ENCODE measurements at places on chromosomes 16 and 17.

- DNase-seq = no peak
These were observed 49.1 kb upstream of the IL34 start for GRCh38 chr16:70597135-70597835.

DNA sequence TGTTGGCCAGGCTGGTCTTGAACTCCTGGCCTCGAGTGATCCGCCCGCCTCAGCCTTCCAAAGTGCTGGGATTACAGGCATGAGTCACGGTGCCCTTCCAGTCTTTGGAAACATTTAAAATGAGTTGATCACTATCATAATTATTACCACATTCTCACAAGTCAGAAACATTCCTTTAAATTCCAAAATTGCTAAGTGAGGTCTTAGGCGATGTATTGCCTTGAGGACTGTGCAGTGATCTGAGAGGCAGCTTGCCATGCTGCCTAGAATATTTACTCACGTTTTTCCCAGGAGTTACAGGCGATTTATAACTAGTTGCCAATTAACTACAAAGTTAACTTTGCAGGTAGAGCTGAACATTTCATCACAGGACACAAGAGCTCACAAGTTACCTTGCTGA lies 5.7 kb upstream of the ATXN1L start:
- no peak for DNase-seq

DNA sequence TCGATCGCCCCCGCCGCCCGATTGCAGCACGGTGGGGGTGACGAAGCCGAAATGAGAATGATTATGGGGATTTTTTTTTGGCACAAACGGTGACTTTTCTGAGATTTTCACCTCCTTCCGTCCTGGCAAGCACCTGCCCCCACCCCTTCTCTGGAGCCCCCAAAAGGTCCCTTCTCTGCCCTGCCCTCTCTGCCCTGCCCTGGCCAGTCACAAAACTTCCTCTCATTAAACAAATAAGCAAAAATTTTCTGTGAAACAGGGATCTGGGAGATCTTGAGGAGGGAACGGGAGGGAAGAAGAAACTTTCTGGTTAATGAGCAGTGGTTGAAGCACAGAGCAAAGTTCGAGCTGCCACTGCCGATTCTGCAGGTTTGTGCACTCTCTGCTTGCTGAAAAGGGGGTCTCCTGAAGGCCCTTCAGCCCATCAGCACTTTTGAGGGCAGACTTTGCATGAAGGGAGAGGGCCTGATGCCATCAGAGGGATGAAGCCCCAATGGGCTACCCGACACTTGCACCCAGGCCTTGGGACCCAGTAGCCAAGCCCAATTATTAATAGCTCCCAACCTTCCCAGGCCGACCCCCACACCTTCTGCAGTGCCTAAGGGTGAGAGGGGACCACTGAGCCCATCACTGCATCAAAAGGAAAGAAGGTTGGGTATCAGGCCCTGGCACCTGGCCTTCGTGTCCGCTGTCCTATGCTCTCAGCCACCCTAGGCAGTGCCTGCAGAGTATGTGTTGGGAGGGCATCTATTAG lies 1.0 kb upstream of the HOXB8 start:
- DNase-seq = no peak

DNA sequence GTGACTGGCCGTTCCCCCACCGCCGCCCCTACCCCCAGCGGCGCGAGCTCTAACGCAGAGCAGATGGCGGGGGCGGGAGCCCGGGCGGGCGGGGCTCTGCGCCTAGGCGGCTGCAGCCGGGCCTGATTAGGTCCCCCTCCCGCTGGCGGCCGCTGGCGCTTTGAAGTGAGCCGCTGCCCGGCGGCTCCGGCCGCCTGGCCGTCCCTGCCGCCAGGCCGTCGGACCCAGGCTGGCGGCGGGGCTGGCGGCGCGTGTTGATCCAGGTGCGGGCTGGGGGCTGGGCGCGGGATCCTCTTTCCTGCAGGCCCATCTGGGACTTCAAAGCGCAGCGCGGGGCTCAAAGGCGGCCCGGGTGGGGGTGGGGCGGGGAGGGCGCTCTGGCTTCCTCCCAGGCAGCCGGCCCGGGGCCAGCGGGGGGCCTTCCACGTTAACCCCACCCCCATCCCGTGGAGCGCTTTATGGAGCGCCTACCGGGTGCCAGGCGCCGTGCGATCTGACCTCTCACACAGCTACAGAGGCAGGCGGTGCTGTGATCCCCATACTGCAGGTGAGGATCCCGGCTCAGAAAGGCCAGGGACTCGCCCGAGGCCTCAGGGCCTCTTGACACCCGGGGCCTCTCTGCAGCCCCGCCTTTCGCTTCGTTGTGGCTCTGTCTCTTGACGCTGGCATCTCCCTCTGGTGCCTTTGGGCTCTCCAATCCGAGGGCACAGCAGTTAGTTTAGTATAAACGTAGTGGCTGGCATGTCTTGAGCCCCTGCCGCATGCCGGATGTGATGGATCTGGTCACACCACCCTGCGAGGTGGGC lies 80.0 kb upstream of the NKD1 start:
- DNase-seq = peak; percentile 77

DNA sequence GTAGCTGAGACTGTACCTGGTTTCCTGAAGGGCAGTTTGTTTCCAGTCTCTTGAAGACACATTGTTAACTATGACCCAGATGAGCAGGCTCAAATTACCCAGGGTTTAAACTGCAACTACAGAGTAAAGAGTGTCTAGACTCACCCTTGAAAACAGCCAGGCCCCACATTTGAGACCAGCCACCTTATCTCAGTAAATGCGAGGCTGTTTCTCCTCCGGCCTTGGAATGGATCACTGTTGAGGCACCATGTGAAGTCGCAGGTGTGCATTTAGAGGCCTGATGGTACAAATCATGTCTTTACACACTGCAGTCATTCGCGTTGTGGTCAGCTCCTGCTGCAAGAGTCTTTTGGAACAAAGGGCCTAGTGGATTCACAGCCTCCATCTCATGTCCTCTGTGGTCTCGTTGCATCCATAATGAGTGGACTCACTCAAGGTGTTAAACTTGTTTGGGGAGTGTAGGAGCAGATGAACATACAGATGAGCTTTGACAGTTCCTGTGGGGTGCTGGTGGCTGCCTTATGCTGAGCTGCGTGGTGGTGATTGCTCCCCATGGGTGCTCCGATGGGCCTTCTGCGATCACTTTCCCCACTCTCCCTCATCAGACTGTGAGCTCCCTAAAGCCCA lies 18.5 kb upstream of the N4BP1 start:
- no peak for DNase-seq

- DNase-seq = no peak
These were observed at the start of gene MMD for GRCh38 chr17:55421179-55421934. Gene MMD, minus strand, starts transcription at chr17:55421835. Its CDS starts 140 bp downstream, at chr17:55421695.

- DNase-seq = peak; percentile 46
These were observed 7.0 kb downstream of the MT2A start for GRCh38 chr16:56615353-56615752.

- no peak for DNase-seq
These were observed 2142.7 kb downstream of the TP53TG3F start for GRCh38 chr16:35602116-35602515.

- no peak for DNase-seq
These were observed 10.6 kb downstream of the RSPRY1 start for GRCh38 chr16:57196753-57197152.

DNA sequence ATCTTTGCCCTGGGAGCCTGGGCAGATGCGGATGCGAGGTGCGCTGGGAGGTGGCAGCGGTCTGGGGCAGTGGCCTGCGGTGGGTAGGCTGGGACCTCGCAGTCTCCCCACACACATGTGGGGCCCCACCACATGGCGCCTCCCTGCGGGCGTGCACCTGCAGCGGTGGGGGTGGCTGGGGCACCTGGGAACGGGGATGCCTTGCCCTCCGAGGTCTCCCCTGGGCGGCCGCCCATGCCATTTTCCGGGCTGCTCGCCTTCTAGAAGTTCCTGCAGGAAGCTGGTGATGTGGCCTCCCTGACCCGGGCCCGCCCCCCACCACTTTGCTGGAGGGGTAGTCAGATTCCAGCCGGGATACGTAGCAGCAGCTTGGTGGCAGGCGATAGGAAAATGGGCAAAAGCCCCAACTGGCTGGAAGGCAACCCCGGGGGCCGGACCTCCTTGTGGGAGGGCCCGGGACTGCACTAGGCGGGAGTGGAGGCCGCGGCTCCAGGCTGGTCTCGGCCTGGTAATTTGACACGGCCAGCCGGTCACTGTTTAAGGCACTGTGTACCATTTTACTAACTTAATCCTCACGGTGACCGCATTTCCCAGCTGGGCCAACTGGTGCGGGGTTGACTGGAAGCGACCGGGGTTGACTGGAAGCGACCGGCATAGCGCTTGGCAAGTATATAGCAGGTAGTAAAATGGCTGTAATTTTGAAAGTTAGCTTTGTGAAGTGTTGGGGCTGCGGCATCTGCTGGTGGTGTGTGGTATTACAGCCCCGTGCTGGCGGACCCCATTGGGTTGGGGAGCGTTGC lies 38.5 kb downstream of the IGF2BP1 start:
- peak; percentile 67 for DNase-seq

GRCh38 chr16:6066652-6067051 lies 969.1 kb upstream of the EEF2KMT start:
- DNase-seq = no peak

DNA sequence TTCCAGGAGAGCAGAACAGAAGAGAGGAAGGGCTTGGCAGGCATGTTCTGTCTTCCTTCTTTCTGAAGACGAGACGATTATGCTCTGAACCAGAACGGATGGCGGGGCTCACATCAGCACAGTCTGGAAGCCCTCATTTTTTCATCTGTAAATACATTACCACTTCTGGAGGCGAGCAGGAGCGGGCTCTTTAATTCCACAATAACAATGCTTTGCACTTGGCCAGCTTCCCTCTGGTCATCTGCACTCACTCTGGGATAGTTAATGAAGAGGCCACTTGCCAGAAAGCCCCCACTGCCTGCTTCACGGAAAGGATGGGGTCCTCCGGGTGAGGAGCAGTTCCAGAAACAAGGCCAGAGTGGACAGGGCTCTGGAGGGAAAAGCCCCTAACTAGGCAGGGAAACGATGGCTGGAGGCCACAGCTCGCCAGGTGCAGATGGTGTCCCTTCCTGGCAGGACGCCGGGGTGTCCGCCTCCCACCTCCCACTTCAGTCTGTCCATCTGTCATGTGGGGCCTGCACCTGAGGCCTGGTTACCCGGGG lies 13.1 kb upstream of the BCAR1 start:
- DNase-seq = peak; percentile 41

GRCh38 chr17:50943575-50943933 lies 77.4 kb upstream of the TOB1 start:
- no peak for DNase-seq

- DNase-seq = no peak
These were observed 3.7 kb downstream of the SPATA2L start for GRCh38 chr16:89697616-89698331.

- peak; percentile 60 for DNase-seq
These were observed 763 bp upstream of the ACTG1 start for GRCh38 chr17:81513372-81513752.

DNA sequence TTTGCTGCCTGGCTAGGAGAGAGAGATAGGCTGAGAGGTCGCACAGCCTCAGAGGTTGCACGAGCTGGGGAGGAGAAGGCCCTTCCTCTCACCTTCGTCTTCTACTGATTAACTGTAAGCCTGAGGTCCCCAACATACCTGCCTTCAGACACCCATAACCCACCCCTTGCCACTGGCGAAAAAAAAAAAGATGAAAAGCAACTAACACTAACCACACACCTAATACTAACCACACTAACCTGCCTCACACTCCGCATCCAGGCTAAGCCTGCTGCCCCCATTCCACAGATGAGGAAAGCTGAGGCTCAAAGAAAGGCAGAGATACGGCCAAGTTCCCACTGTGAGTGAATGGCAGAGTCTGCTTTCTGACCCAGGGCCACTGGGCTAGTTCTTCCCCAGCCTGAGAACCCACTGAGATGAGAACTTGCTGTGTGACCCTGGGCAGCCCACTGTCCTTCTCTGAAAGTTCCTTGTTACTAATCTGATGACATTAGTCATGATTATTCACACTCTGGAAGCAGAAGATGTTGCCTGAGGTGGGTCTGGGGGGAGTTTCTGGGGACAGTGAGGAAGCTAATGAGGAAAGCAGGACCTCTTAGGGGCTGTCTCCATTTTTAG lies 4.6 kb downstream of the IL21R start:
- DNase-seq = no peak

DNA sequence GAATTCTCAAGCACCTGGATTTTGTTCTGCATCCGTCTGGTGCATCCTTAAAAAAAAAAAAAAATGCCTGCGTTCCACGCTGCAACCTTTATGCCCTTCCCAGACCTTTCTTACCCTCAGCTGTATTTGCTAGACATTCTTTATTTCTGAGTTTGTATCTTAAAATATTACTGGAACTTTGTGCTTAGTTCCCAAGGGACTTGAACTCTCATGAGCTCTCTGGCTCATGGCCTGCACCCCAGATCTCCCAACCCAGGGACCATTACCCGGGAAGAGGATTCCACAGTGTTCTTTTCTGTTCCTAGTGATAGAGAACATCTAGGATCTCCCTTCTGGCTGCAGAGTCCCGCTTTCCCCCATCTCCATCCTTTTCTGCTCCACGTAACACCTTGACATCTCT lies 28.9 kb upstream of the CLEC18A start:
- DNase-seq = no peak

GRCh38 chr17:49191409-49191916 lies 18.9 kb downstream of the GNGT2 start:
- DNase-seq = no peak

DNA sequence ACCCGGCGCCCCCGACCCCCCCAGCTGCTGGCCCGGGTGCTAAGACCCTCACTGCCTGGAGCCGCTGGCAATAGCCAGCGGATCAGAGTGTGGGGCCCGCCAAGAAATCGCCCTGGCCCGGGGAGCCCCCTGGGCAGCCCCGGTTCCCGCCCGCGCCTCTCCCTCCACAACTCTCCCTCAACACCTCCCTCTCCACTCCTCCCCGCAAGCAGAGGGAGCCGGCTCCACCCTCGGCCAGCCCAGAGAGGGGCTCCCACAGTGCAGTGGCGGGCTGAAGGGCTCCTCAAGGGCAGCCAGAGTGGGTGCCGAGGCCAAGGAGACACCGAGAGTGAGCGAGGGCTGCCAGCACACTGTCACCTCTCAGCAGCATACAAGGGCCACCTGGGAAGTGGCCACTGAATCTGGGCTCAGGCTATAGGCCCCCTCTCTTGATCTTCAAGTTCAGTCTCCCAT lies 385.5 kb downstream of the SEC14L1 start:
- DNase-seq = no peak

All from RPMI7951 (cell line).